ENCODE measurements at places on chromosomes 1 and 21.

- DNase-seq: no peak
Observed at GRCh38 chr1:11764115-11764514, 2.1 kb downstream of the C1orf167 start.

DNA sequence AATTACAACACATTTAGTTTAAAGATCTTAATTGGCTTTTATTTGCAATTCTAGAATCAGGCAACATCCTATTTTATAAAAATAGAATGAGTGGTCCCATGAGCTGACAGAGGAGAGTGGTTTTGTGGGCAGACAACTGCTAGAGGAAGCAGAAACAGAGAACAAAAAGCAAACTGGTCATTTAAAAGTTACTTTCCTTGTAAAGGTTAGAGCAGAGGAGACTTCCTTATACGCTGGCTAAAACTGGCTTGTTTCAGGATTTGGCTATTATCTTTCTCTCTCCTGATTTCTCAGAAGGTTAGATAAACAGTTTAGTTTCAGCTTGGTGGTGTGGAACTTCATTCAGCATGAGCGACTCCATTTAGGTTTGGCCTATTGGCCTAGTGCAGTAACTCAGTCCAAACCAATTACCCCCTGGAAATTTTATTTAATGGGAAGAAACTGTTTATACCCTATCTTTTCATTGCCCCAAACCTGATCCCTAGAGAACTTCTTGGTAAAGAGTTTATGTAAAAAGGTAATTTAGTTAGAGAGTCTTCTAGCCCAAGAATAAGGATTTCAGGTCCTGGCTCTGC, 32.2 kb upstream of the IL20 start:
- no peak for DNase-seq

DNA sequence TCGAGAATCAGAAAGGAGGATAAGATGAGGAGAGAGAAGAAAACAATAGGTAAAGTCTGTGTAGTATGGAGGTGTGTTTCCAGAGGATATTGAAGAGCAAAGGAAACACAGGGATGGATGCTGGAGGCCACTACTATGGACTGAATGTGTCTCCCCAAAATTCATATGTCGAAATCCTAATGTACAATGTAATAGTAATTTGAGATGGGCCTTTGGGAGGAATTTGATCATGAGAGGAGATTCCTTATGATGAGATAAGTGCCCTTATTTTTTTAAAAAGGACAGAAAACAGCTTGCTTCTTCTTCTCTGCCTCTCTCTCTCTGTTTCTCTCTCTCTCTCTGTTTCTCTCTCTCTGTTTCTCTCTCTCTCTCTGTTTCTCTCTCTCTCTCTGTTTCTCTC, 602.2 kb upstream of the ADAMTS5 start:
- no peak for DNase-seq

GRCh38 chr1:231068762-231069161, 28.7 kb upstream of the FAM89A start:
- no peak for DNase-seq

DNA sequence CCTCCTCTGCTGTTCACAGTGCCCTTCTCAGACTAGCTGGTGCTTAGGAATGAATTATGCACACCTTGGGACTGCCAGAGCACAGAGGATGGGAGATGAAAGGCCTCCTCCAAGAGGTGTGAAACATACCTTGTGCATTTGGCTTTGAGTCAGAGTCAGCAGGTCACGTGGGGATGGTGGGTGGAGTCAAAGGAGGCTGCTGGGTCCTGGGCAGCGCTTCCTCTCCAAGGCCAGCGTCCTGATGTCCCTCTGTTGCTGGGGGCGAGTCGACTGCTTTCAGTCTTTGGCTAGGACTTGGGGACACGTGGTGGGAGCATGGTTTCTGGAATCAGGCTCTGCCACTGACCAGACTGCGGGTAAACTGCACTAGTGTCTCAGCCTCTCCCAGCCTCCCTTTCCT, 91.2 kb downstream of the AJAP1 start:
- DNase-seq: no peak

GRCh38 chr21:15743593-15743992, 13.8 kb downstream of the USP25 start:
- DNase-seq: no peak

DNA sequence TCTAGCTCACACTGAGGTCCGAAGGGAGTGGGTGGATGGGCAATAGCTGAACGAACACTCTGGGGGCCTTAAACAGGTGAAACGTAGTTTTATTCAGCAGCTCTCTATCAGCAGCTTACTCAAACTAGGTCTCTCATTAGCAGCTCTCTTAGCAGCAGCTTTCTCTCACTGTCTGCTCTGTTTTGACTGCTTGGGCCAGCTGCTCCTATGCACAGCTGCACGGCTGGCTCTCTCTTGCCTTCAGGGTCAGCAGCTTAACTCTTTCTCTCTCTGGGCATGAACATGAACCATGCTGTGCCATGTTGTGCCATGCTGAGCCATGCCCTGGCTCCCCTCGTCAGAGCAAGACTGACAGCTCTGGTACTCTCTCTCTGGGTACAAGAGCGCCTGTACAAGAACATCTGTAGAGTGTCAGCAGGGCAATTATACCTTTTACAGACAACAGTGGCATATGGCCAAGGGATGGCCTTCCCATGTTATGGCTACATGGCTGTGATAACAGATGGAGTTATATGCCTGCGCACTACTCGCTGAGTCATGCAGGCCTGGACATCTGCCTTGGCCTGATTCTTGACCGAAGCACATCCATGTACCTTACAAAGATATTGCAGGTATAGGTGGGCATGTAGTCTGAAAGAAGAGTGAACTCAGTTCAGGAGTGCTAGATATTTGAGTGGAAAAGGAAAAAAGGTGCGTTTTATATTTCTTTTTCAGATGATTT, 152.4 kb downstream of the LEPR start:
- no peak for DNase-seq

GRCh38 chr1:37471345-37472231, 2.8 kb upstream of the ZC3H12A start:
- no peak for DNase-seq

DNA sequence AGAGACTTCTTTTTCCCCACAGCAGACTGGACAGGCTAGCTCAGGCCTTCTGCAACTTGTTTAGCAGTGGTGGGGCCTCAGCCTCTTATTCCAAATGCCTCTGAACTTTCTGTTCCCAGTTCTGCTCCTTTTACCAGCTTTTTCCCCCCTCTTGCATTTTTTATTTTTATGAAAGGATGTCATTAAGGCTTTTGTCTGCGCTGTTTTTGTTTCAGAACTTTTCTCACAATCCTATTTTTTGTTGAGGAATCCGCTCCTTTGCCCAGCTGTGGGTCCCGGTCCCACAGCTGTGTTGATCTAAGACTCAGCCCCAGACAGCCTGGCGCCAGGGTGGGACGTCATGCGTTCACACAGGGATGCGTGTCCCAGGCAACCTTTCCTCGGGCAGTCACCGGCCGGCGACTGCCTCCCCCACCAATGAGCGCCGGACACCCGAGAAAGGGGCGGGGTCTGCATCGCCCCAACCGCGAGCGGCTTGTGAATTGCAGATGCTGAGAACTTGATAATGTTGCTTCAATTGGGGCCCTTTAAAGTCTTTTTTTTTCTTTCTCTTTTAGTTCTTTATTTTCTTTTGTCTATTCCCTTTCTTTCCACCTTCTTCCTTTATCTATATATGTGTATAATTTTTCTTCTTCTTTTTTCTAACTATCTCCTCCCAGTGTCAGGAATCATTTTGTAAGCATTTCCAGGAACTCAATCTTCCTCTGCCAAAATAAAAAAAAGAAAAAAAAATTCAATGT, 3.0 kb upstream of the ID3 start:
- DNase-seq: no peak

GRCh38 chr1:180145446-180145845, 9.2 kb upstream of the QSOX1 start:
- DNase-seq: no peak

GRCh38 chr1:67230539-67230938, 64.3 kb downstream of the IL23R start:
- no peak for DNase-seq

DNA sequence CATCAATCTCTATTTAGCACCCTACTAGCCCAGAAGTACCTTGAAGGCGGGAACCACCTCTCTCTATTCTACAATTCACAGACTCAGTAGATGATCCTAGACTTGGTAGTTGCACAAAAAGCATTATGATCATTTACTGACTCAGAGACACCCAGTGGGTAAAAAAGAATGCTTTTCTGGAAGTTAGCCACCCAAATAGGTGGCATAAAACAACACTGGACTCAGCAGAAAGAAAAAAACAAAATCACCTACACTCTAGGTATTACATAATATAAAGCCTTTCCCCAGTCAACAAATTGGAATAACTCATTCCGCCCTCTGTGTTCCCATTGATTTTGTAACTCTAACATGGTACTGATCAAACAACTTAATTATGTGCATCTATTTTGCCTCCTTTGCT, 126.3 kb downstream of the PTPN14 start:
- no peak for DNase-seq

DNA sequence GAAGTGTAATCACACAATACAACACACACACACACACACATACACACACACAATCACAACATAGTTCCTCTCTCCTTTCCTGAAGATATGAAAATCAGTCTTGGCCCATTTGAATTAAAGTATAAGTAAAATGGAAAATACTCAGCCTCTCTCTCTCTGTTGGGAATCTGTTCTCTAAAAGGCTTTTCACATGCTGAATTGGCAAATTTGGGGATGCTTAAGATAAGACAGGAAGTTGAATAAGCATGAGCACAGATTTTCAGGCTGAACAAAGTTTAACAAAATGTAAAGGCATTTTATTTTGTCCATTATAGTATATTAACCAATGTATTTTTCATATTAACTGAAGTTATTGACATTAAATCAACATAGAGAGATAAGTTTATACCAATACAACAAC, 23.7 kb upstream of the FMO2 start:
- DNase-seq: no peak

GRCh38 chr1:185375583-185375982, 58.5 kb upstream of the IVNS1ABP start:
- no peak for DNase-seq

GRCh38 chr1:57238233-57238781, 185.6 kb downstream of the DAB1 start:
- DNase-seq: no peak

GRCh38 chr1:225559326-225559725, 93.6 kb downstream of the ENAH start:
- no peak for DNase-seq
